Jurkat, Clone E6-1 (cell line): ENCODE measurements at places on chromosomes 16 and 17.

DNA sequence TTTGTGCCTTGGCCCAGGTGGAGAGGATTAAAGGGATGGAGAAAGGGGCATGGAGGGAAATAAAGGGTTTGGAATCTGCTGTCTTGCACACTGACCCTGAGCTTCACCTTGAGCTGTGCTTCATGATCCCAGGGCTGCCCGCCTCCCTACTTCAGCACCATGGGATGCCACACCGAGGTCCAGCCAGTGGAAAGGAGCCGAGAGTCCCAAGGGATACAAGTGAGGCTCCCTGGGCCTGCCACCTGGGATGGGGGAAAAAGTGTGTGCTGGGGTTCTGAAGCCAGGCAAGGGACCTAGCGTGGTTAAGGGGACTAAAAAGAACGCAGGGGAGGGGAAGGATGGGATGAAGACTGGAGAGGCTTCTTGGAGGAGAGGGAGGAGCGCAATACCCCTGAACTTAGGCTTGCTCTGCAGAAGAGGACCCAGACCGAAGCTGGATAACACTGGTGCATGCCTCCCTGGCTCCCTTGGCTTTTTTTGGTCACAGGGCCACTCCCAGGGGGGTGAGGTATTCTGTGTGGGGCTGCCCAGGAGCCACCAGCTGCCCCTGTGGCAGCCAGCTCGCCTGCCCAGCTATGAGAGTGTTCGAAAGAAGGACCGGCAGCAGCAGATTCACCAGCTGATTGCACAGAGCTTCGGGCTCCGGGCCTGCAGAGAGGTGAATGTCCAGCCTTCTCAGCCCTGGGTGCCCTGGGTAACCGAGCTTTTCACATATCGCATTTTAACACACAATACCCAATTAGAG lies 7.2 kb downstream of the MRPL27 start:
- no peak for DNase-seq

- DNase-seq = no peak
These were observed 4.0 kb downstream of the CDH15 start for GRCh38 chr16:89175280-89176146.

DNA sequence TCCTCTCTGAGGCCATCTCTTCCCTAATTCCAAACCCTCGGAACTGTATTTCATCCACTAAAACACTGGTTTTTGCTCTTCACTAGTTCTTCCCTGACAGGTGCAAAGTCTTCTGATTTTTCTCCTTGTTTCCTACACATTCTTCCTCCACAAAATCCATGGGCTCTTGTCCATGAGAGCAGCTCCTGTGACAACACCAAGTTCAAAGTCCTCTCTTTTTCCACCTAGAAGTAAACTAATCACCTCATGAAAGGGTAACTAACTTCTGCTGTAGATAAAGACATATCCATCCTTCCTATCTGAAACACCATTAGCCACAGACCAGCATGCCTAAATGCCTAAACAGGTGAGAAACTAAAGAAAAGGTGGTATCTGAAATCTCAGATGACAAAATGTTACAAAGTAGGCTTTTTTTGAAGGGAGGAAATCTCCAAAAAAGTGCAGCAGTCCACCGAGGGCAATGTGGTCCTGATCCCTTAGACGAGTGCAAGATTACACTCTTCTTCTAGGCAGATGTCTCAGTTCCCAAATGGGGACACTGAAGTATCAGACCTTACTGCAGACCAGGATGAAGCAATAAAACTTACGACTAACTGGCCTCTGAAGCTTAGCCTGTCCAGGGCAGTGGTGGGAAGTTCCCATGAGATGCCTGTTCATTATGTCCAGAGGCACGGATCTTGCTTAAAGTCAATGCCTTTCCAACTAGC lies 2.8 kb downstream of the PIP4K2B start:
- no peak for DNase-seq

- no peak for DNase-seq
These were observed 61.0 kb downstream of the SLC39A11 start for GRCh38 chr17:73031472-73031871.

DNA sequence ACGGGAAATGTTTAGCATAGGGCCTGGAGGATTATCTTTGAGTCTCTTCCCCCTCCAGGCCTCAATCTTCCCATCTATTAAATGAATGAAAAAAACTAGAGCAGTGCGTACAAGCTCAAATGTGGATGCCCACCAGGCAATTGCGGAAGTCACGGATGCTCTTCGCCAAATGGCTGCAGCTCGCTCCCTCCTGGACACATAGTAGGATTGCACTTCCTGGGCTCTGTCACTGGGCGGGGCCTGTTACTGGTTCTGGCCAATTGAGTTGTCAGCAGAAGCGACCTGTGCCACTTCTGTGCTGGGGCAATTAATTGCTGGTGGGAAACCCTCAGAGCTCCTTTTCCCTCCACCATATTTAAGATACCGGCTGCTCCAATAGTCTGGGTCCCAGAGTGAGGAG lies 168.2 kb upstream of the IRX6 start:
- no peak for DNase-seq

GRCh38 chr17:30366536-30366935 lies 12.2 kb upstream of the CPD start:
- DNase-seq = no peak

DNA sequence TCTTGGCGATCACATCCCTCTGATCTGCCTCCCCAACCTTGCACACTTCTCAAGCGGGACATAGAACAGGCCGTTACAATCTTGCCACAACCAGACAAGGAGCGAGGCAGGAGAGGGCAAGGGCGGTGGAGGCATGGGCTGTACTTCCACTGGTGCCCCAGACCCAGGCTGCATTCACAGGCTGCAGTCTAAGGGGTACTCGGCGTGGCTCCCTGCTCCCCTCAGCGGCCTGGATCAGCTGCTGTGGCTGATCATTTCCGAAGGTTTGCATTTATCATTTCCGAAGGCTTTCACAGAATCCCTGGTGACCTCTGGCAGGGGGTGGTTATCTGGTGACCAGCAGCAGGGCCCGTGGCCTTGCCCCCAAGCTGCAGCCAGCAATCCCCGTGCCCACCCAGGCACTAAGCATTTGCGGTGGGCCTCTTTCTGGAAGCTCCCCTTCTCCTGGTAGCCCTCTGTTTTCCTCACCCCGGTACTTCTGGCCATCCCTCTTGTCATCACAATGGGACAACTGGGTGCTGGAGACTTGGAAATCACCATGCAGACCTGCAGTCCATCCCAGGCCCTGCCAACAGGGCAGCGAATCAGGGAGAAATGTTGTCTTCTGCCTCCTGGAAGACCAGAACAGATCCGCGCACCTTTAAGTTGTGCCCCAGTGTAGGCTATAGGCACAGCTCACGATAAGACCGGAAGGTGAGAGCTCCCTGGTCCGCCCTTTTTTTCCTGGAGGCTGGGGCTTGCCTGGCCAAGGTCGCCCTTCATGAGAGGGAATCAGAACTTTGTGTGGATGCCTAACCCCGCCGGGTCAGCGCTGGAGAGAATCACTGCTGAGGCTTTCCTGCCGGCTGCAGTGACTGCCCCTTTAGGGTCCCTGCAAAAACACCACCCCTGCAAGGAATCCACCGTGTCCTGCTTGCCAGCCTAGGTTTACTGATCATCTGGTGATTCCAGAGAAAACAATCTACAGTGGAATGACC lies 1739.1 kb downstream of the TP53TG3F start:
- DNase-seq = no peak

DNA sequence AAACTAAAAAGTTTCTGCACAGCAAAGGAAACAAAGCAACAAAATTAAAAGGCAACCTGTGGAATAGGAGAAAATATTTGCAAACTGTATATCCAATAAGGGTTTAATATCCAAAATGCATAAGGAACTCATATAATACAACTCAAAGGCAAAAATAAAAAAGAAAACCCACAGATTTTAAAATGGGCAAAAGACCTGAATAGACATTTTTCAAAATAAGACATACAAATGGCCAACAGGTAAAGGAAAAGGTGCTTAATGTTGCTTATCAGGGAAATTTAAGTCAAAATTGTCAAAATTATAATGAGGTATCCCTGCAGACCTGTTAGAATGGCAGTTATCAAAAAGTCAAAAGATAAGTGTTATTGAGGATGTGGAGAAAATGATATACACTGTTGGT lies 133.5 kb upstream of the CACNG5 start:
- DNase-seq = no peak

- DNase-seq = no peak
These were observed 162.8 kb downstream of the BCAS3 start for GRCh38 chr17:60840456-60840855.

- DNase-seq = no peak
These were observed 49.3 kb upstream of the MNT start for GRCh38 chr17:2450016-2450650.

DNA sequence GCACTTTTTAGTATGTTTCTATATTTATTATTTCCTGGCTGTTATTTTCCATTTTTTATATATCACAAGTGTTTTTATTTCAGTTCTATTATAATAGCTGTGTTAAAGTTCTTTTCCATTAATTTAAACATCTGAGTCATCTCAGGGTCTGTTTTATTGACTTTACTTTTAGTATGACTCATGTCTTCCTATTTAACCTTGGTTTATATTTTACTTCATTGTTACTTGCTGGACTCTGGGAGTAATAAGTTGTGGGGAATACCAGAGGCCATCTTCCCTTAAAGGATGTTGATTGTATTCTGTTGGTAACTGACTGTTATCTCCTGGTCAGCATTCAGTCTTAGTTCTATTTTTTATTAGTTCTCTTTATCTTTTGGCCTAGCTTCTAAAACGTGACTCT lies 1508.2 kb downstream of the CDH11 start:
- DNase-seq = no peak
